NCI-H1105 treated with DMSO at 0.1 percent for 48 hours (cell line): ENCODE measurements at places on chromosomes 6 and 20.

GRCh38 chr20:57986666-57987065 is 241.8 kb downstream of the ANKRD60 start:
- no peak for DNase-seq

DNA sequence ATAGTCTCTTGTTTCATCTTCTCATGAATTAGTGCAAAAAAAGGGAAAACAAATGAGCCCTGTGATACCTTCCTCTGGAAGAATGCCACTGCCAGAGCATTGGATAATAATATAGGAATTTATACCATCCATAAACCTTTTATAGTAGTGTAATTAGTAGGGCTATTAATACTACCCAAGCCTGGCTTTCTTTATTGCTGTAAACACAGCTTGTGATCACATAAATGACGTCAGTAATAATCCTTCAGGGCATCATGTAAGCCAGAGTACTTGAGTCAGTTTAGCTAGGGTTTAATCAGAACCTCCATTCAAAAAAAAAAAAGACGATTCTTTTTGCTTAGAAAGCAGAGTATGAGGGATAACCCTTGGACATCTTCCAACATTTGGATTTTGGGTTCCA is 264.8 kb downstream of the SLC35F1 start:
- DNase-seq = peak; percentile 66

- DNase-seq = no peak
Observed at GRCh38 chr6:3585320-3585935, 128.6 kb upstream of the SLC22A23 start.

DNA sequence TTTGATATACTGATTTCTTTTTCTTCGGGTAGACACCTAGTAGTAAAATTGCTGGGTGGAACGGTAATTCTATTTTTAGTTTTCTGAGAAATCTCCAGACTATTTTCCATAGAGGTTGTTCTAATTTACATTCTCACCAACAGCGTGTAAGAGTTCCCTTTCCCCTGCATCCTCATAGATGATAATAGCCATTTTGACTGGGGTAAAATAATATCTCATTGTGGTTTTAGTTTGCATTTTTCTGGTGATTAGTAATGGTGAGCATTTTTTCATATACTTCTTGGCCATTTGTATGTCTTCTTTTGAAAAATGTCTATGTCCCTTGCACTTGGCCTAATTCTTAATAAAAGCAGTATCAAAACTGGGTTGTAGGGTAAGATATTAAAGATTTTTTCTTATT is 148.9 kb upstream of the SIM1 start:
- DNase-seq = no peak

DNA sequence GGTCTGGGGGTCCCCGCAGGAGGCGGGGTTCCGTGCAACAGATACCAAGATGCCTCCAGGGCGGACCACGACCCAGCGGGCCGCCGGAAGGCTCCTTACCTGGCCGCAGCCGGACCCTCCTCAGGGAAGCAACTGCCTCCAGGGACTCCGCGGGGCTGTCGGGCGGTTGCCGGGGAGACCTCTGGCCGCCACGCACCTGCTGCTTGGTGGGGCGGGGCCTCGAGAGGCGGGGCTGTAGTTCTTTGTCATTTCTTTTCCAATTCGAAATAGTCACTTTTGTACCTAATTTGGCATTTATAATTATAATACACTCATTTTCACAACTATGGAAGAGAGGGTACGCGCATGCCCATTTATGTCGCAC is 647 bp downstream of the AK9 start:
- DNase-seq = peak; percentile 86

GRCh38 chr6:112362812-112363570 is 15.9 kb downstream of the RFPL4B start:
- no peak for DNase-seq

DNA sequence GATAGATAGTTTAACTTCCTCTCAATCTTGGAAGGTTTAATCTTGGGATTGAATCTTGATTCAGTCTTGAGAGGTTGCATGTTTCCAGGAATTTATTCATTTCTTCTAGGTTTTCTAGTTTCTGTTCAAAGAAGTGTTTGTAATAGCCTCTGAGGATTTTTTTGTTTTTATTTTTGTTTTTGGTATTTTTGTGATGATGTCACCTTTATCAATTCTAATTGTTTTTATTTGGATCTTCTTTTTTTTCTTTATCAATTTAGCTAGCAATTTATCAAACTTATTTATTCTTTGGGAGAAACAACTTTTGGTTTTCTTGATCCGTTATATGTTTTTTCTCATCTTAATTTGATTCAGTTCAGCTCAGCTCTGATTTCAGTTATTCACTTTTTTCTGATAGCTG is 41.5 kb upstream of the ADGRB3 start:
- DNase-seq = no peak

- no peak for DNase-seq
Observed at GRCh38 chr6:159633196-159633595, 59.8 kb downstream of the SOD2 start.
